Activated T-cell treated with anti-CD3 and anti-CD28 coated beads, Interleukin-2, amount 50 U/mL, for 72 hours (primary cell): ENCODE measurements at places on chromosomes 2 and 18. TPM values are rescaled to one million over a fixed set of nuclear protein-coding genes. Genes with fewer than 3 reads are reported as not detected.

Gene STARD6
- total RNA-seq = 0.23 TPM

- DNase-seq = no peak
These were observed 390.4 kb upstream of the RGPD4 start for GRCh38 chr2:107436281-107436680.

Gene LONRF2
- 0.10 TPM for total RNA-seq

Gene IL1A
- 1.4 TPM for total RNA-seq

DNA sequence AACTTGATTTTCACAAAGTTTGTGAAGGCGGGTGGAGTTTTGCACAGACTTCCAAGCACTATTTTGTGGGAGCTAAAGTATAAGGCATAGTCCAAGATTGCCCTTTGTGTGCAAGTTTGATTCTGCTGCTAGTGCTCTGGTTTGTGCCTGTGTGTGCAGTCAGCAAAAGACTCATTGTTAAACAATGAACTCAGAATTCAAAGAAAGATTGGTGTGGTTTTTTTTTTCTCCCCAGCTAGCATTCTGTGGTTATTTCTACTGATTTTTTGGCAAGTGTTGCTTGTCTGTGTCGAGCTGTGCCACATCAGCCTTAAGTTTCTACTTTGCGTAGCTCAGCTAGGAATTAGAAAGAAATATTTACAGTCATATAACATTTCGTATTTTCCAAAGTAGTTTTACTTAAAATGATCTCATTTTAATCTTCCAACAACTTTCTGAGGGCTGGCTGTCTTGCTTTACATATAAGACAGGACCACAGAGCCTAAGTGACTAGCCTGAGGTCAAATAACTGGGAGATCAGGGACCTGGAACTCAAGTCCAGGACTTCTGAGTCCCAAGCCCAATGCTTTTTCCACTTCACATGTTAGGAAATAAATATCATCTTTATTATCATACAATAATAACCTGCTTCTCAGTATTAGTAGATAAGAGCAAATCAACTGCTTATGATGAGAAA, 69.8 kb downstream of the BABAM2 start:
- peak; percentile 30 for DNase-seq

Gene LAMA1
- not detected for total RNA-seq

DNA sequence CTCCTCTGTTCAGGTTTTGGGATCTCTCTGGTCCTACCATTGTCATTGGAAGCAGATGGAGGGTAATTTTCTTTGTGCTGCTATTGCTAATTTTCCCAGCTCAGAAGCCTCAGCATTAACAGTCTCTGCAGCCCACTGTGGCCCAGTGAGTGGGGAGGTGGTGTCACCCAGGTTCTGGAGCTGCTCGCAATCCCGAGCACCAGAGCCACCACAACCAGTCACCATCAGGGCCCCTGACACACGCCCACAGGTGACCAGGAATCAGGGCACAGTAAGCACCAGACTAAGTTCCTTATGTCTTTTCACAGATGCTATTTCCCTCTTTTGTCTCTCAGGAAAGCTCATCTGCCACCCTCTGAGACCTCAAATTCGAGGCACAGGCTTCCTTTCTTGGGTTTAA, 87.9 kb downstream of the SEPTIN10 start:
- DNase-seq = no peak

DNA sequence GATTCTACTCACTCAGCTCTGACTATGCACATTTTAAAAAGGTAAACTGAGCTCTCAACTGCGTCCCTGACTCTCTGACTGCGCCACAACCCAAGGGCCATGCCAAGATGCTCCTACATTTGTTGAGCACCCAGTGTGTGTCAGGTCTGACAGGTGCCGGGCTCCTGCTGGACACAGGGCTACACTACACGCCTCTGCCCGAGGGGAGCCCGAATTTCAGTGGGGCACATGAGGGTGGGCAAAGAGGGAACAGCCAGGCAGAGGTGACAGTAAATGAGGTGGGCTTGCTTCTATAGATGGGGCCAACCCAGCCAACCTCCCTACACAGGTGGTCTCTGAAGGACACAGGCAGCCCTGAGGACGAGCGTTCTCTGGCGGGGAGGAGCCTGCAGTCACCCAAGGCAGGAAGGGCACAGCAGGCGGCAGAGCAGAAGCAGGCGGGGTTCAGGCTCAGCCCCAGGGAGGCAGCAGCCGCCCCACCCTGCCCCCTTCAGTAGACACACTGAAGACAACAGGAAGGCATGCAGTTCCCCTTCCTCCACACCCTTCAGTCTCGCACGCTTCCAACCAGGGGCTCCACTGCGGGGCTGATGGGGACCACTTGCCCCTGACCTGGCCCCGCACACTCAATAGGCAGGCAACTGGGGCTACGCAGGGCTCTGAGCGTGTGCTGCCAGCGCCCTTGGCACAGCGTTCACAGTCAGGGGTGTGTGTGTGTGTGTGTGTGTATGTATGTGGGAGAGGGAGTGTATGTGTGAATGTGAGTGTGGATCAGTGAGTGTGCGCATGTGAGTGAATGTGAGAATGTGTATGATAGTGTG, 98.4 kb downstream of the UXS1 start:
- DNase-seq = peak; percentile 78

DNA sequence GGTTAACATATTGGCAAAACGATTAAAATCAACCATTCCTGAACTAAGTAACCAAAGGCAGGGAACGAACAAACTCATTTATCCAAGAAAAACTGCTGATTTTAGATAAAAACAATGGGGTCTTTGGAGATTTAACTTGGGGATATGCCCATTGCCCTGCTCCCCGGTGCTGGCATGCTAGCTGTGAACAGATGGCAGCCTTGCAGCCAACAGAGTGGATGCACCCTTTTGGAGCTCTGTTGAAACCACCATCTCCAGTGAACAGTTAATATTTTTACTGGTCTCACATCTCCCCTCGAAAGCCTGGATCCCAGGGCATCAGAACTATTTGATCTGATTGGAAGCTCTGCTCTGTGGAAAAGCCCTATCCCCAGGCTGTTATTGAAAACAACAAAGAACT, 303.1 kb downstream of the TGIF1 start:
- no peak for DNase-seq

DNA sequence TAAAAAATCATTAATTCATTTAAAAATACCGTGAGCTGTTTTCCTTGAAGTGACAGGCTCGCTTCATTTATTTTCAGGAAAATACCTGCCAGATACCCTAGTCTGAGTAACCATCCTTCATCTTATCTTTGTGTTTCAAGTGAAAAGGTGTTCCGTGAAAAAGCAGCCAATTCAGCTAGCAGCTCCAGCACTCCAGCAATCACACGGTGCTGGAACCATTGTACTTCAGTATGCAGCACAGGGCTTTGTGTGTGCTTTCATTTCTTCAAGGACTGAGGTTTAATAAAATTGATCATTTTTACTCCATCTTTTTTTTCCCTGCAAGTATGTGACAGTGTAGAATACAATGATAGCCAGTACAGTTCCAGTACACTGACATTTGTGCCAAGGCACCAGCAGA, 39.1 kb upstream of the PGAP1 start:
- DNase-seq = no peak

Gene EFEMP1
- not detected for total RNA-seq

- DNase-seq = no peak
These were observed at the start of gene UGT1A1 for GRCh38 chr2:233760043-233760442. Gene UGT1A1 (plus strand): TSS chr2:233760270. CDS start chr2:233760288, 18 bp downstream.

DNA sequence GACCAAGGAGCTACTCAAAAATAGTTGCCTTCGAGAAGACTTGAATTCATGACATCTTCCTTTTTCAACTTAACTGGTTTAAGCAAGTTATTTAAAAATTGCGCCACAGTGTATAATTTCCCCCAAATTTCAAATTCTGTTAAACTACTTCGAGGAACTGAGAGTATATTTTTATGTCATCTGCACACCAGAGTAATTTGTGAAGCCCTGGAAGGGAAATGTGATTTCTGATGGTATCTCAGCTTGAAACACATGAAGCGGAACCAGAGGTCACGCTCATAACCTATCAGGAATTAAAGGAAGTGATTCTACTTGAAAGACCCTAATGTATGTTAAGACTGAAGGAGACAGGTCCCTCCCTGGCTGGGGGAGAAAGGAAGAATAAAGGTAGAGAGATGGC, 33.9 kb upstream of the DARS1 start:
- no peak for DNase-seq

DNA sequence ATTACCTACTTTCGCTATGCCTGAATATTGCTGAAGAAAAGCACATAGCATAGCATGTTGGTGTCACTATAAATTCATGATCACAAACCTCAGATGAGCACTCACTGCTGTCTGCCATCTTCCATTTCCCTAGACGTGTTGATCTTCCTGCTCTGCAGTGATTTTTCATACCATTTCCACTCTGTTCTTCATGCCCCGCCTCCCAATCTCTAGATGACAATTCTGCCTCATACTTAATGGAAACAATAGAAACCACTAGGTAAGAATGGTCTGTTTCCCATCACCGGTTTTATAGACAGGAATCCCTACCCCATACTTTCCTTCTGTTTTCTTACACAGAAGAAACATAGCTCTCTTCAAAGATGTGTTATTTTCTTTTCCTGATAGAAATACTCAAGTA, 63.8 kb downstream of the PIK3C3 start:
- DNase-seq = no peak

DNA sequence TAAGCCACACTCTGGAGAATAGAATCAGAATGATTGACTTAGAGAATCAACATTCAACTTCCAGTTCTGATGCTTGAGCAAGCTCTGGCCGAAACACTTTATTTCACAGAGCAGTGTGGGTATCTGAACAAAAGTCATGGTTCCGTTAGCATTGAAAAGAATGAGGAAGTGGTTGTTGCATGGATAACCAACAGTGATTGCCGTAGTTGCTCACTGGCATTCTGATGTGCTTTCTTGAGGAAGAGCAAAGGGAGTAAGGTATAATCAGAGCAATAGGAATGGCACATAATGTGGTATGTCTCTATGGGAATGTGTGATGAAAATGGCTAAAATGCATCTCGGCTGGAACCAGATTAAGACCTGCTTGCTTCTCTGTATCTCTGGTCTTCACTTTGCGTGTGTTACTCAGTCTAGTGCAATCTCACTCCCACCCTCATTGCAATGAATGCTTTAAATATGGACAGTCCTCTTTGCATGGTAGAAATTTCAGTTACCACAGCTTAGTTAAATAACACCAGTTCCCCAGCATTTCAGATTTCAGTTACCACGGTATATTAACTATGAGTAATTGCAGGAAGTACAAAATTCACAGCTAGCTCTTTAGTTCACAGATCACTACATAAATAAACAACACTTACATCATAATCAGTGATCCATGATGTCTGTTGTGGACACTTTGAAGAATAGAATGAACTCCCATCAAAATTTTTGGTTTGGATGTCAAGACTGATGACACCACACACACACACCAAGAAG, 7.8 kb upstream of the RAB12 start:
- no peak for DNase-seq

GRCh38 chr2:231926180-231926741, at the start of gene NPPC:
Gene NPPC (minus strand): TSS chr2:231926396. CDS start chr2:231926249, 147 bp downstream.
- DNase-seq = peak; percentile 84

DNA sequence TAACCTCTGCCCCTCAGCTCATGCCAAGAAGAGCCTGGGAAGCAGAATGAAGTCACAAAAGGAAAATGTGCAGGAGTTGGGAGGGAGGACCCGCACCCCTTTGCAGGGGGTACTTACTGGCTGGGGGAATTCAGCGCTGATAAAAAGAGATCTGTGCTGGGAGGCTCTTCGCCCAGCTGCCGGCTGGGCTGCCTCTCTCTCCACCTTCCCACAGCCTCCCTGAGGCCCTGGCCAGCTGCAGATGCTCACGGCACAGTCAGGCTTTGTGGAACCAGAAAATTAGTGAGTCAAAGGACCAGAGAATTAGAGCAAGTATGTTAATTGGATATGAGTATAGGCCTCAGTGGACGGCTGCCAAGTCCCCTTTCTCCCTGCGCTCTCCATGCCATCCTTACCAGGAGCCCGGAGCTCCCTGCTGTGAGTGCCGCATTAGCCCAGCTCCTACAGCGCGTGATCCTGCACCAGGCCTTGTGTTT, 181.7 kb upstream of the SH3BP4 start:
- no peak for DNase-seq

GRCh38 chr2:144935736-144936135, 415.8 kb upstream of the ZEB2 start:
- DNase-seq = no peak

Gene ZSWIM2
- not detected for total RNA-seq

GRCh38 chr2:188937228-188938220, 36.6 kb upstream of the COL3A1 start:
- no peak for DNase-seq

DNA sequence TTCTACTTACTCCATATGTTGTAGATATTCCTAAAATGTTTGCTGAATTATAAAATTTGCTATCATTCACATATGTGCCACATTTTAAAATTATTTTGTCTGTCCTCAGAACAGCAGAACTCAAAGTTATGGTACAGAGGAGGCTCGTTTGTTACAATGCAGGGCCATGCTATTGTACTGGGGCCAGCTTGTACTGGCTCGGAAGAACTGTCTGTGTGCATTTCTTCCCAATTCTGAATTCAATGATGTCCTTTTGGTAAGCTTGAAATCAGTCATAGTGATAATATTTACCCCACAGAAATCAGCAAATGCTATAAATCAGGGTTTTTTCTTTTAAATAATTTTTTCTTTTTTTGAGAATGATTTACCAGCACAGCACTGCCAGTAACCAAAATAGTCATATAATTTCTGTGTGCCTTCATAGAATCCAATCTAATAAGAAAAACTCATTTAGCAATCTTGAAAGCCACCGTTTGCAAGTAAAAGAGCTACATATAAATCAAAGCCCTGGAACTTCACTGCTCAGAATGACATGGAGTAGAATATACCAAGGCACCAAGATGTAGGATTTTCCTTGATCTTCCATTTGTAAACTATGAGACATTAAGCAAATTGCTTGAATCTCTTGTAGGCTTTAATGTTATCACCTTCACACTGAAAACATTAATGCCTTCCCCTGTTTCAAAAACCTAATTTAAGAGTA, 90.7 kb upstream of the EPHA4 start:
- DNase-seq = no peak

Gene RIT2
- not detected for total RNA-seq

- DNase-seq = no peak
These were observed 263.5 kb downstream of the HDAC4 start for GRCh38 chr2:239137165-239137897.

Gene ANO7
- 0.90 TPM for total RNA-seq

DNA sequence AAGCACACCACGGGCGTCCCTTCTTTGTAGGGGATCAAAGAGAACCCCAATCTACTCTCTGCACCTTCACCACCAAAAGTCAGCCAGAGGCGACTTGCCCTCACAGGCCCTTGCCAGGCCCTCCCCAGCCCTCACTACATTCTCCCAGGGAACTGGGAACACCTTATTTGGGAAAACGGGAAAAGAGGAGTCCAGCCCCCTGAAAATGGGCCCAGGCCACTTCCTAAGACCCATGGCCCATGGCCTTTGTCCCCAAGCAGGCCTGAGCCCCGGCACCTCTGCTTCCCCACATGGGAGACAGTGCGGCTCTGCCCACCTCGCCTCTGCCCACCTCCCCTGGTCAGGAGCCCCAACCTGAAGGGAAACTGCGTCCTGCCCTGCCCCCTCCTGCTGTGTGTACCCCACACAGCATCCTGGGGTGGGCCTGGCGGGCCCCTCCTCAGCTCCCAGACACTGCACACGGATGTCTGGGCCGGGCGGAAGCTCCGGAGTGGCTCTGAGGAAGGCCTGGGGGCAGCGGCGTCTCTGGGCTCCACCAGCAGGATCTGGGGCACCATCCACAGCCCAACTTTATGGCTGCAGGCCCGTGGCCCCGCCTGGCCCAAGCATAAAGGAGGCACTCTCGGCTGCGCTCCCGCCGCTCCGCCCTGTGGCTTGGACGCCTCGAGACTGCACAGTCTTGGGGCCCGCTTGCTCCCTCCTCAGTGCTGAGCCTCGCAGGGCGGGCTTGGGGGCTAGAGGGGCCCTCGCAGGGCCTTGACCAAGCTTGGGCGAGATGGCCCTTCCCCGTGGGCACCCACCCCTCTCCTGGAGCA, 70.3 kb upstream of the GPC1 start:
- DNase-seq = no peak
